ENCODE measurements at places on chromosomes 16 and 17.
A peak's percentile ranks its signal among the peaks of the same experiment; 100 is the strongest.

DNA sequence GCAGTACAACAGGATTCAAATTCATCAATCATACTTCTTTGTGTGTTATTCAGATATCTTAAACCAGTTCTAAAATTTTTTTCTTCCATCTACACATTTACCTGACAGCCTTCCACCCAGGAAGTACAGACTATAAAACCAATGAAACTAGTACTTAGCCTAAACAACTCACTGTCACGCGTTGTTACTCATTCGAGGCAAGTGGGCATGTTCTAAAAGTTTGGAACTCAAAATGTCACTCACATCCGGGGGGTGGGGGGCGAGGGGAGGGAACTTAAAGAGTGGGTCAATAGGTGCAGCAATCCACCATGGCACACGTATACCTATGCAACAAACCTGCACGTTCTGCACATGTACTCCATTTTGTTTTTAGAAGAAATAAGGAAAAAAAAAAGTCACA lies 90.4 kb upstream of the PLEKHM1 start:
- no peak for DNase-seq

- no peak for DNase-seq
Measured at GRCh38 chr17:14294876-14295275, 6.0 kb upstream of the HS3ST3B1 start.

DNA sequence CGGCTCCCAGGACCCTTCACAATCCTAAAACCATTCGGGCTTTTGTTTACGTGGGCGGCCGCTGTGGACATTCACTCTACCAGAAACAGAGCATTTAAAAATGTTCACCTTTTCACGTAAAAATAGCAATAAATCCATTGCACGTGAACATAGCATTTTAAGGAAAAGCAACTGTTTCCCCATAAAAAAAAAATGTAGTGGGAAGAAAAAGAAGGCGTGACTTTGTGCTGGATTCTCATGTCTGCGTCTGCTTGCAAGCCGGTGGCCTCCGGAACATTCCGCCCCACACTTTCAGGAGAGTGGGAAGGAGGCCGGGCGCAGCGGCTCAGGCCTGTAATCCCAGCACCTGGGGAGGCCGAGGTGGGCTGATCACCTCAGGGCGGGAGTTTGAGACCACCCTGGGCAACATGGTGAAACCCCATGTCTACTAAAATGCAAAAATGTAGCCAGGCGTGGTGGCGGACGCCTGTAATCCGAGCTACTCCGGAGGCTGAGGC lies 13.4 kb upstream of the GNG13 start:
- no peak for DNase-seq

DNA sequence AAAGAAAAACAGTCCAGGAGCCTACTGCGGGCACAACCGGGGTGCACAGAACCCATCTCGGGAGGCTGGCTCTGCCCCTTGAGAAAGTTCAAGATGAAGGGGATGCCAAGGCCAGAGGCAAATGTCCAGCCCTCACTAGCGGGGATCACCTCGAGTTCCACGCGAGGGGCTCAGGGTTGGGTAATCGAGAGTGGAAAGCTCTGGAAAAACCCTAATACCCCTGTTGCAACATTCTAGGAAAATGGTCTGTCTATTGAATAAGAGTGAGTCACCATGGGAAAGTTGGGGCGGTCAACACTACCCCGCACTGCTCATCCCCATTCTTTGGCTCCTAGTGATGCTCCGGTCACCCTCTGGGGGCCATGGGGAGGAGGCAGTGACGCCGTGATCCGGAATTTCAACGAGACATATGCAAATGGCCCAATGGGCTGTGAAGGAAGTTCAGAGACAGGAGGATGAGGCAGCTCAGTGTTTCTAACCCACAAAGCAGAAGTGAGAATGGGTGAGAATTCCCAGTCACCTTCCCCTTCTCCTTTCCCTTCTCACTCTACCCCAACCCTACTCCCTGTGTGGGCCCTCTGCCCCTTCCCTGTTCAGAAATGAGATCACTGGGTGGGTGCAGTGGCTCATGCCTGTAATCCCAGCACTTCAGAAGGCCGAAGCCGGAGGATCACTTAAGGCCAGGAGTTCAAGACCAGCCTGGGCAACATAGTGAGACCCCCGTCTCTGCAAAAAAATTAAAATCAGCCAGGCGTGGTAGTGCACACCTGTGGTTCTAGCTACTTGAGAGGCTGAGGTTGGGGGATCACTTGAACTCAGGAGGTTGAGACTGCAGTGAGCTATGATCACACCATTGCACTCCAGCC lies 22.4 kb downstream of the SOCS3 start:
- no peak for DNase-seq

- DNase-seq, result no peak
Measured at GRCh38 chr16:11218604-11218962, 37.4 kb downstream of the SOCS1 start.

DNA sequence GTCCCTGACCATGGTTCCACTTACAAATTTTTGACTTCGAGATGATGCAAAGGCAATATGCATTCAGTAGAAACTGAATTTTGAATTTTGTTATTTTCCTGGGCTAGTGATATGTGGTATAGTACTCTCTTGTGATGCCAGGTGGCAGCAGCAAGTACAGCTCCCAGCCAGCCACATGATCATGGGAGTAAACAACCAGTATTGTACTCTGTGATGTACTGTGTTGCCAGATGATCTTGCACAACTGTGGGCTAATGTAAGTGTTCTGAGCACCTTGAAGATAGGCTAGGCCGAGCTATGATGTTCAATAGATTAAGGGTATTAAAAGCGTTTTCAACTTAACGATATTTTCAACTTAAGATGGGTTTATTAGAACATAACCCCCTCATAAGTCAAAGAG lies 250.8 kb downstream of the STX8 start:
- DNase-seq, result no peak

- DNase-seq, result no peak
Measured at GRCh38 chr17:10171581-10171981, 26.8 kb downstream of the GAS7 start.

DNA sequence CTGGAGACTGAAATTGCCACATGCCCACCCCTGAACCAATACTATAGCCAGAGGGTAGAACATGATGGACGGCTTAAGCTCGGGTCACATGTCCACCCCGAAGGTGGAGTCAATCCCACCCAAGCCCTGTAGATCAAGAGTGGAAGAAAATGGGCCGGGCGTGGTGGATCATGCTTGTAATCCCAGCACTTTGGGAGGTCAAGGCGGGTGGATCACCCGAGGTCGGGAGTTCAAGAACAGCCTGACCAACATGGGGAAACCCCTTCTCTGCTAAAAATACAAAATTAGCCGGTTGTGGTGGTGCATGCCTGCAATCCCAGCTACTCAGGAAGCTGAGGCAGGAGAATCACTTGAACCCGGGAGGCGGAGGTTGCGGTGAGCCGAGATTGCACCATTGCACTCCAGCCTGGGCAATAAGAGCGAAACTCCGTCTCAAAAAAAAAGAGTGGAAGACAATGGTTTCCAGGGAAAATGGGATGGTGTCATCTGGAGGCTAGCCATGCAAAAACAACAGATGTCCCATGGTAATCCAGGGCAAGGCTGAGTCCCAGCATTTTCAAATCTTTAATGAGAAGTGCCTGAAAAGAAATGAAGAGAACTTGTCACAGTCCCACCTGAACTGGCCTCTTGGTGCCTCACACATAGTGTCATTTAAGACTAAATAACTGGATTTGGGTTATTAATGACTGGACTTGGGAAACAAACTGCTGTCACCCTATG lies 30.1 kb downstream of the CD300LF start:
- no peak for DNase-seq

DNA sequence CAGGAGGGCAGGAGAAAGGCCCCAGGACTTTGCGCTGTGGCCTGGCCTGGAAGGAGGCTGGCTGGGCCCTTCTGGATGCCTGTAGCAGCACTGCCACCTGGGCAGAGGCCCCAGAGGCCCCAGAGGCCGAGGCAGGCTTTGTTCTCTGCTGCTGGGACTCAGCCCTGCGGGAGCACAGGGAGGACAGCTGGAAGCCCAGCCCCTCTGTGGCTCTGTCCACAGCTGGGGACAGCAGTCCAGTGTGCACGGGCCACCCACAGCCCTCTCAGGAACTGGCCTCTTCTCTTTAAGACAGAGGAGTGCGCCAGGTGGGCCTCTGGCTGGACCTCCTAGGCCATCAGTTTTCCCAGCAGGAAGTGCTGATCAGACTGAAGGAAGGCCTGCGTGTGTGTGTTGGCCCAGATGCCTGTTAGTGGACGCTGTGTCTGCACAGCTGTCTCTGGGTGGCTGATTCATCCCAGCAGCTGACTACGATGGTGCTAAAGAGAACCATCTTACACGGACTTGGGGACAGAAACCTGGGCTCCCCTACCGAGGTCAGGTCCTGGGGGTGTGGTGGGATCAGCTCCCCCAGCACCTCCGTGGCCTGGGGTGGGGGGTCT lies 26.9 kb upstream of the ZNF750 start:
- DNase-seq, result no peak

- no peak for DNase-seq
Measured at GRCh38 chr16:66036793-66037715, 329.4 kb upstream of the CDH5 start.

GRCh38 chr17:17830269-17830567 lies 6.6 kb downstream of the SREBF1 start:
- no peak for DNase-seq

GRCh38 chr17:41684035-41684434 lies 4.7 kb upstream of the EIF1 start:
- DNase-seq, result no peak

- DNase-seq, result peak; percentile 54
Measured at GRCh38 chr17:80720610-80721577, 176.3 kb downstream of the RPTOR start.

- DNase-seq, result no peak
Measured at GRCh38 chr17:57622683-57623433, 122.2 kb downstream of the CCDC182 start.

DNA sequence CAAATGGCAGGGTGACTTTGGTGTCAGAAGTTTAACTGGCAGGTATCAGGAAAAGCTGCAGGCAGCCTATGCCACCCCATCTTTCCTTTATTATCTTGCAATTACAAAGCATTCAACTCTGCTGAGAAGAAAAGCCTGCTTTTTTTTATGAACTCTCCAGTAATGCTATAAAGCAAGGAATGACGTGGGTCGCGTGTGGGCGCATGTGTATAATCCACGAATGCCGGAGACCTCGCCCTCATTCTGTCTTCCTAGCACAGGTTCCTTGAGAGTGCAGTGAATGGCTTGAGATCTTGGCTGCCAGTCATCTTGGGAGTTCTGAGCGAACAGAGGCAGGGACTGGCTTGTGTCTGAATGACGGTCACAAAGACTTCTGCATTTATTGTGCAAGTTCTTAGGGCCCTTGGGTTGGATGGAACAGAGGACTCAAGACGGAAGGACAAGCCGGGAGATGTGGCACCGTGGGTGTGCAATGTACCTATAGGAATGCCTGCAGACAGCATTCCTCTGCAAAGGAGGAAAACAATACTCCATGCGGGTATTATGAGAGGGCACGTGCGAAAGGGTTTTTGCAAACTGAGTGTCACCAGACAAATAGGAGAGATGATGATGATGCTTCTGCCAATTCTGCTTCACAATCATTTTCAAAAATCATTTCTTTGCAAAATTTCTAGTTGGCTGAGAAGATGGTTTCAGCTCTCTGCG lies 96.1 kb upstream of the ELAC2 start:
- DNase-seq, result no peak

- no peak for DNase-seq
Measured at GRCh38 chr17:63840591-63841349, 1.7 kb downstream of the SMARCD2 start.

- DNase-seq, result no peak
Measured at GRCh38 chr17:37836593-37836992, 87.6 kb upstream of the TBC1D3K start.

GRCh38 chr17:78891406-78892061 lies 11.5 kb downstream of the CEP295NL start:
- no peak for DNase-seq

DNA sequence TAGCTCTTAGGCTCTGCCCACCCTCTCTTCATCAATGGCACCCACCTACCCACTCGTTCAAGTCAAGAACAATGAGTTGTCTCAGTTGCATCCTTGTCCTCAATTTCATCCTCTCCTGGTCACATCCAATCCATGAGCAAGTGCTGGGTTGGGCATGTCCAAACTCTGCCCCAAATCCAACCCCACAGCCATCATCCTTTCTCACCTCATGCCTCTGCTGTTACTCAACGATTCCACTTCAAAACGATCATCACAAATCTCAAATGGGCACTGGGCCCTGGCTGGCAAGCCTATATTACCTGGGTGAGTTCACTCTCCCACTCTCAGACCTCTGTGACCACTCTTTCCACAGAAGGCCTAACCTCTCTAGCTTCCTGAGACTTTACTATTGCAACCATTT lies 12.0 kb upstream of the TEX2 start:
- no peak for DNase-seq

DNA sequence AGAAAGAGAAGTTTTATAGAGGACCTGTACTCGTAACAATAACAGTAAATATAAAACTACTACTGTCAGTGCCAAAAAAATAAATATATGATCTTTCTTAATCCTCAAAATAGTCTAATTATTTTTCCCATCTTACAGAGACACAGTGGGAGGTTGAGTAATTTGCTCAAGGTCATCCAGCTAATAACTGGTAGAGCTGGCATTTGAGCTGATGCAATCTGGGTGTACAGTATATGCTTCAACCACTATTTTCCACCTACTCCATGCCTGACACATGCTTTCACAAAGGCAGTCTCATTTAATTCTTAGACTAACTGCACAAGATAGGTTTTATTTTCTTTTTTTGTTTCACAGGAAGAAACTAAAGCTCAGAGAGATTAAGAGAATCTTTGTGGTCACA lies 33.6 kb downstream of the PIGL start:
- no peak for DNase-seq

DNA sequence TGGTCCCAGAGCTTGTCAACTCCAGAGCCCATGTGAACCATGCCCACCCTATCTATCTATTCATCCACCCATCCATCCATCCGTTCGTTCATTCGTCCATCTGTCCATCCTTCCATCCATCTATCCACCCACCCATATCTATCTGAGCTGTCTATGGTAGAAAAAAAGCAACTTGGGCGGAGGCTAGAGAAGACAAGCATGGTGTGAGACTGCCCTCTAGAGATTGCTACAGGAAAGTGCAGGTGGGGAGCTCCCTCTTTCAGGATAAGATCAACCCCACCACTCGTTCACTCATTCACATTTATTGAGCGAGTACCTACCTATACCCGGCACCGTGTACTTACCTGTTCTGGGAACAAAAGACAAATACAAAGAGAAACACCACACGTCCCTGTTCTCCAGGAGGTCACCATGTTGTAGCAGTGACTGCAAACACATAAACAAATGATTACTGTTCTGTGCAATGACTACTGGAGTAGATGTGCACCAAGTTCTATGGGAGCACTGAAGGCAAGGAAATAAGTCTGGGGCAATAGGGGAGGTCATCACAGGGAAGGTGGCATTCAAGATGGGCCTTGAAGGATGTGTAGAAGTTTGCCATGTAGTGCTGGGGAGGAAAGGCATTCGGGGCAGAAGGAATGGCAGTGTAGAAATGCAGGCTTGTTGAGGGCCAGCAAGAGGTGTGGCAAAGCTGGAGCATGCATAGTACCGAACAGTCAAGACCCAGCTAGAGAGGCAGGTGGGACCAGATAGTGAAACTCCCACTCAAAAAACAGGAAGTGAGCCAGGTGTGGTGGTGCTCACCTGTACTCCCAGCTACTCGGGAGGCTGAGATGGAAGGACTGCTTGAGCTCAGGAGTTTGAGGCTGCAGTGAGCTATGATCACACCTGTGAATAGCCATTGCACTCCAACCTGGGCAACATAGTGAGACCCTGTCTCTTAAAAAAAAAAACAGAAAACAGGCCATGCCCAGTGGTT lies 13.4 kb upstream of the ATP5MC1 start:
- DNase-seq, result peak; percentile 26

Data from T-helper 22 cell (primary cell).